ENCODE measurements at places on chromosomes 1 and 21.

DNA sequence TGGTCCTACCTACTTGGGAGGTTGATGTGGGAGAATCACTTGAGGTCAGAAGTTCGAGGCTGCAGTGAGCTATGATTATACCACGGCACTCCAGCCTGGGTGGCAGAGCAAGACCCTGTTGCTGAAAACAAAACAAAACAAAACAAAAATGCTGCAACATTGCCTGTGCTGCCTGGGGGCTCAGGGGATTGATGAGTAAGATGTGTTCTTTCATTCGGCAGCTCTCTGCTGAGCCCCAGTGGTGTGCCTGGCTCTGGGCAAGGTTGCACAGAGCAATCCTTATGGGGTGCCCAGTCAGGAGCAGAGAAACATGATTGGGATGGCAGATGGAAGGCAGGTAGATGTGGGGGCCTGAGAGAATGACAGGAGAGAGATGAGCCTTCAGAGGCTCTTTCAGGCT, 28.6 kb upstream of the KDM4A start:
- no peak for DNase-seq

- DNase-seq = no peak
Measured at GRCh38 chr21:26460621-26461020, 112.5 kb downstream of the CYYR1 start.

- no peak for DNase-seq
Measured at GRCh38 chr1:86153836-86154235, 2.7 kb downstream of the COL24A1 start.

GRCh38 chr1:65820983-65821382, 28.3 kb downstream of the PDE4B start:
- DNase-seq = no peak

DNA sequence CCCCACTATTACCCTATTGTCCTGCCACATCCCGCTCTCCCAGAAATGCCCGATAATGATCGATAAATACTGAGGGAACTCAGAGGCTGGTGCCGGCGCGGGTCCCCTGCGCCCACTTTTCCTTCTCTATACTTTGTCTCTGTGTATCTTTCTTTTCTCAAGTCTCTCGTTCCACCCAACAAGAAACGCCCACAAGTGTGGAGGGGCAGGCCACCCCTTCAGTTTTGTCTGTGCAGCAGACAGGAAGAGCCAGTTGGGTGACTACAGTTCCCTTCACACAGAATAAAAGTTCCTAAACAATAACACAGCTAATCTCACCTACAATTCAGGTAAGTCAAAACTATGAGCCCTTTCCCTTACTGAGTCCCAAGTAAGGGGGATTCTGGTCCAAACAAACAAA, 423.7 kb downstream of the SMYD3 start:
- DNase-seq = no peak

DNA sequence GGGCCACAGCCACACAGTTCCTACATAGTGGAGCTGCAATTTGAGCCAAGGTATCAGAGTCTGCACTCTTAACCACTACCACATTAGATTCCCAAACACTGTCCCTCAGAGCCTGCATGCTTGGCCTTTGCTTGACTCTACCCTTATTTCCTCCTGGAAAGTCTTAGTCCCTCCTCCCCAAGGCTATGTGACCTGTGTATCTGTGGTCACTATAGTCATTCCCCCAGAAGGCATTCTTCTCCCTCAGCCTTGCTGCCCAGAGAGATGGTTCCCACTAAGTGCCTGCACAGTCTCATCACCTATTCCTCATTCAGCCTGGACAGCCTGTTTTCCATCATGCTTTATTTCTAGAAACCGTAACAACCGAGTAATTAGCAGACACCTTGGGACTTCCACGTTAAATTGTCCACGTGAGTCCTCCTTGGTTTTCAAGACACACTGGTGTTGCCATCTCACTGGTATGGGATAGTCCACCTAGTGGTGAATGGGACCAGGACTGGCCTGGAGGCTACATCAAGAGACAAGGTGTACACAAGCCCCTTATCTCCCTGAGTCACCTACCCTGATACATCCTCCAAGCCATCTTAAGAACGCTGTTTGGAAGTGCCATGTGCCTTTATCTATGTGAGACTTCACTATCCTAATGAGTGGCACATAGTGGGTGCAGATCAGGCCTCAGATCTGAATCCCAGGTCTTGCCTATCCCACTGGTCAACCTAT, 3.8 kb upstream of the ZNF648 start:
- no peak for DNase-seq

- DNase-seq = no peak
Measured at GRCh38 chr1:194512957-194513356, 1326.5 kb upstream of the B3GALT2 start.

- DNase-seq = no peak
Measured at GRCh38 chr1:71828431-71829012, 453.8 kb downstream of the NEGR1 start.

- DNase-seq = no peak
Measured at GRCh38 chr1:7657287-7658016, 113.6 kb upstream of the VAMP3 start.

DNA sequence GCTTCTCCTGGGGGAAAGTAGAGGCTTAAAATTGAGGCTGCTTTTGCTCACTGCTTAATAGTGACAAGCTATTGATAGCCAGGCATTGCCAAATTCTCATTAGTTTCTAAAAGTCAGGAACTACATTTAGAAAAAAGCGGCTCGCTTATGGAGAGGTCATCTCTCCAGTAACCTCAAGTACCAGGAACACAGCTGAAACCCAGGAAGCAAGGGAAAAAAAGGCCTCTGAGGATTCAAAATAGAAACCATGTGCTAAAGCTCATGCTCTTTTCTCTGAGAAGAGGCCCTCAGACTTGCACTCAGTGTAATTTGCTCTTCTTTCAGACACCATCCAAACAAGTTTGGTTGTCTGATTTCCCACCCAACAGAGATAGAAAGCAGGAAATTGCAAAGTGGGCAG, 261.4 kb upstream of the USP25 start:
- DNase-seq = no peak

- no peak for DNase-seq
Measured at GRCh38 chr1:231376101-231376500, 38.0 kb downstream of the SPRTN start.

DNA sequence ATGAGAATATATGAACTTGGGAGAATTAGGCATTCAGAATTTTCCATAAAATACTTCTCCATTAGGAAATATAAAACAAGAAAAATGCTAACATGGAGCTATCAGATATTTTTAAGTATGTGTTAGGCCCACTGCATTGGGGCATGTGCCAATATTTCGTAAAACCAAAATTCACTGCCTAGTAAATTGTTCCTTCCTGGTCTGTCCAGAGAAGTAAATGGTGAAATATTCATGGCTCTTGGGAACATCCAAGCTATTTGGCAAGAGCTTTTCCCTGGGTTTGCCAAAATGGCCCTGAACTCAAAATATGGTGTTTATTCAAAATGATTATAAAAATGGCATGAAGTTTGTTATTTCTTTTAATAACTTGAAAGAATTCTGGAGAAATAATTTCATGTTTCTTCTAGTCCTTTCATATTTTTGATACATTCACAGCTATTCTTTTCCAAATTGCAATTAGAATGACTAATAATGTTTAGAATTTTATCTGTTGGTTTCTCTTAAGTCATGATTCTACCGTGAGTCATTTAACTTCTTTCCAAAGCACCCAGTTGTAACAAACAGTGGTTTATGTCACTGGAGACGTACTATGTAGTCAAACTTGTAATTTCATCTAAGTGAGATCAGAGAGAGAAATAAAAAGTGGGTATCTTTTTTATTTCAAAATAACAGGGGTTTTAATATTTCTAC, 25.7 kb upstream of the SLC19A2 start:
- no peak for DNase-seq

DNA sequence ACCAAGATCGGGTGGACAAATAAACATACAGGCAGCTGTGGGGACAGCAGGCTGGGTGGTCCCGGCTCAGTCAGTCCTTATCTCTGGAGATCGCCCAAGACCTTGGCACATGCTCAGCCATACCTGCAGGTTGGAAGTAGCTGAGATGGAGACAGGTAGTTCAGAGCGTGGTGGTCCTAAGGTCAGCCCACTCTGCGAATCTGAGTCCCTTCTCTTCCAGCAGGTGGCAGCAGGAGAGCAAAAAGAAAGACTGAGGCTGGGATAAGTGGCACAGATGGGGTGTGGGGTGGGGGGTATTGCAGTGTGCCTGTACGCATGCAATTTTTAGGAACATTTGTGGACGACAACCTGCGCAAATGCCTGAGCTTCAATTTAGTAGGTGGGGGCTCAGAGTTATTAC, 104.9 kb downstream of the TENT5C start:
- DNase-seq = no peak

- no peak for DNase-seq
Measured at GRCh38 chr21:20276954-20277353, 721.3 kb upstream of the NCAM2 start.

DNA sequence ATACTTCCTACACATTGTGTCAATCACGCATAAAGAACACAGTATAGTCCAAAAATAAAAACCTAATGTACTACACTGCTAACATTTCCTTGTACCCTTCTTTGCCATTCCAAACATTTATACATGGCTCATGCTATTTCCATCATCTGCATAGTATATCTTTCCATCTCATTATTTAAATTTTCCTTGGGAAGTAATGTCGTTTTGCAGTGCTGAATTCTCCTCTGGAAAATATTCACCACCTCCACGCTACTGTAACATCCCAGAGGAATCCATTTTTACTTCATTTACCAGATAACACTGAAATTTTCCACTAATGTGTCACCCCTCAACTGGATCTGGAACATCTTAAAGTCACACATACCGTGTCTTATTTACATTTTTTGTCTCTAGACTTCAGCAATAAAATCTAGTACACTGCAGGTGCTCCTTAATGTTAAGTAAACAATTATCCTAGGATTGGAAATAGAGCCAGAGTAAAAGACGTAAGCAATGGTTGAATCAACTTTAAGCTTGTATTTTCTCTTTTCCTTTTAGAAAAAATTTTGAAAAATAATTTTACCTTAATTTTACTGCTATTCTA, 881.0 kb downstream of the AMY1C start:
- no peak for DNase-seq

- no peak for DNase-seq
Measured at GRCh38 chr1:168656485-168656884, 72.5 kb downstream of the DPT start.

DNA sequence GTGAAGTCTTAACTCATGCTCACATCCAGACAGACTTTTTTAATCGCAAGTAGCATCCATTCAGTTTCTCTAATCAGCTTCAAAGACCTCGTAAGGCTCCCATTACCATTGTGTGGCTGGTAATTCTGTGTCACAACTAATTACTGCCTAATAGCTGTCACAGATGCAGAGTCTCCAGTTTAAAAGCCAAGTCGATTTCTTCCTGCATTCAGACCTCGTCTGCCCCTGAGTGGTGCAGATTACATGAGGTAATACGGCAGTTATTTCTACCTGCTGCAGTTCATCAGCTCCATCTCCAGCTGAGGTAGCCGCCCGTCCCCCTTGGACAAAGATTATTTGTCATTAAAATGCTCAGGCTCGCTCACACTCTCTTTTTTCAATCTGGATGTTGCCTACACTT, 34.4 kb upstream of the OLIG2 start:
- DNase-seq = no peak

GRCh38 chr1:166844791-166845190, 5.5 kb downstream of the POGK start:
- no peak for DNase-seq

All from NCI-H2081 treated with DMSO at 0.1 percent for 48 hours (cell line).